ENCODE measurements at places on chromosomes 6 and 20.

- no peak for DNase-seq
Measured at GRCh38 chr6:18605841-18606240, 218.7 kb downstream of the RNF144B start.

- DNase-seq, result no peak
Measured at GRCh38 chr6:157072128-157072527, 251.2 kb downstream of the TMEM242 start.

- DNase-seq, result no peak
Measured at GRCh38 chr6:49766762-49767161, 20.3 kb downstream of the PGK2 start.

- DNase-seq, result no peak
Measured at GRCh38 chr6:44004136-44004535, 123.1 kb downstream of the MRPL14 start.

GRCh38 chr6:37862430-37862829 lies 42.9 kb downstream of the ZFAND3 start:
- no peak for DNase-seq

GRCh38 chr20:43820731-43821330 lies 93.8 kb upstream of the TOX2 start:
- DNase-seq, result no peak

- DNase-seq, result no peak
Measured at GRCh38 chr6:41288030-41288753, 1.7 kb upstream of the TREM1 start.

Measured in CD4-positive, alpha-beta T cell treated with Interleukin-4 for 4 hours (primary cell).